ENCODE measurements at places on chromosomes 11 and 22.

- no peak for DNase-seq
Observed at GRCh38 chr11:46404476-46405017, 13.0 kb upstream of the CHRM4 start.

- no peak for DNase-seq
Observed at GRCh38 chr11:11461473-11461872, 108.4 kb upstream of the CSNK2A3 start.

GRCh38 chr11:67113231-67113721 lies 5.8 kb upstream of the KDM2A start:
- no peak for DNase-seq

GRCh38 chr11:101816613-101817012 lies 98.2 kb upstream of the CEP126 start:
- DNase-seq = no peak

DNA sequence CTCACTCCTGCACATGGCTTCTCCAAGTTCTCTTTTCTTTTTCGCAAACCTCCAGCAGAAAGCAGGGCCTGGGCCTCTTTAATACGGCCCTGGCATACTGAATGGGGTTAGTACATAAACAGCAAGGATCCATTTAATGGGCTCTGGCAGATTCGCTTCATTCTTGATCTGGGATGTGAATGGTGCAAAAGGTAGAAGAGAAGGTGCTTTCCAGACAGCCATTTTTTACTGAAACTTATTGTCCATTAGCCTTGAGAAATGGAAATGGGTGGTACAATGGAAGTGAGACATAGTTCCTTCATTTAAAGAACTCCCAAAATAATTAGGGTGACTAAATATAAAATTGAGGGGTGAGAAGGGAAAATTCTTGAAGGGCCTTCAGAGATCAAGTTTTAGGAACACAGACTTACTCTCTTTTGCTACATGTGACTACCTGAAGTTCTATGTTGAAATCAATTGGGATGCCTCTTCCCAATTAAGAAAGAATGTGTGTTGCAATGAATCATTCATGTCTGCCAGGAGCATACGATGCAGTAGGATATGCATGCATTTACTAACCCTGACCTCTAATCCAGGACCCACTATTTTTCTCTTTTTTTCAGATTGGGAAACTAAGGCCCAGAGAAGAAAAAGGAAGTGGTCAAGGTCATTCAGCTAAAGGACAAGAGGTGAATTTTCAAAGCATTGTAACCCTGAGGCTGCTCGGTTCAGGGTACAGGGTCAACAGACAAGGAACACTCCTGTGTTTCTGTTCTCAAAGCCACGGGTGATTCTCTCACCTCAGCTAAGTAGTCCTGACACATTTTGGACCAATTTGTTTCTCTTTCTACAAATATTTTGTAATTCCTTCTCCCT lies 144.1 kb downstream of the BBOX1 start:
- no peak for DNase-seq

All from hematopoietic multipotent progenitor cell treated with erythropoietin and hydrocortisone succinate and interleukin-3 and kit ligand, for 15 days (in vitro differentiated cells).